IMR-90 (cell line): ENCODE measurements at places on chromosomes 7 and 10. TPM values are rescaled to one million over a fixed set of nuclear protein-coding genes. Genes with fewer than 3 reads are reported as not detected.
A peak's percentile ranks its signal among the peaks of the same experiment; 100 is the strongest.

The PRLHR gene
- total RNA-seq: not detected in 2 replicates

The NRP1 gene
- total RNA-seq: 191 and 227 TPM in 2 replicates

The GIMAP6 gene
- total RNA-seq: not detected in 2 replicates

The ATRNL1 gene
- 0.18 and 0.56 TPM in 2 replicates for total RNA-seq

The COL28A1 gene
- total RNA-seq: under 0.01 TPM in 2 replicates

The HMX3 gene
- not detected in 2 replicates for total RNA-seq

The CPA4 gene
- 365 and 382 TPM in 2 replicates for total RNA-seq

The TMEM213 gene
- total RNA-seq: not detected in 2 replicates

The ANKRD16 gene
- 3.3 and 5.7 TPM in 2 replicates for total RNA-seq

The CHRM2 gene
- total RNA-seq: 144 and 184 TPM in 2 replicates

The TEX36 gene
- total RNA-seq: not detected in 2 replicates

The NEUROD6 gene
- not detected in 2 replicates for total RNA-seq

The VPS37D gene
- total RNA-seq: 2.3 and 2.8 TPM in 2 replicates

The ZP3 gene
- total RNA-seq: 0.54 and 0.83 TPM in 2 replicates

- no peak for DNase-seq
Observed at GRCh38 chr10:124676416-124677062, 67.6 kb downstream of the FAM53B start.

GRCh38 chr10:122550427-122550826 is 10.1 kb upstream of the DMBT1 start:
- no peak for DNase-seq

- DNase-seq: no peak
Observed at GRCh38 chr7:140423501-140423900, 19.6 kb downstream of the RAB19 start.

GRCh38 chr10:3805201-3805790 is 20.3 kb upstream of the KLF6 start:
- peak; percentile 83 for DNase-seq

- no peak for DNase-seq
Observed at GRCh38 chr10:130263289-130263688, 127.1 kb downstream of the GLRX3 start.

DNA sequence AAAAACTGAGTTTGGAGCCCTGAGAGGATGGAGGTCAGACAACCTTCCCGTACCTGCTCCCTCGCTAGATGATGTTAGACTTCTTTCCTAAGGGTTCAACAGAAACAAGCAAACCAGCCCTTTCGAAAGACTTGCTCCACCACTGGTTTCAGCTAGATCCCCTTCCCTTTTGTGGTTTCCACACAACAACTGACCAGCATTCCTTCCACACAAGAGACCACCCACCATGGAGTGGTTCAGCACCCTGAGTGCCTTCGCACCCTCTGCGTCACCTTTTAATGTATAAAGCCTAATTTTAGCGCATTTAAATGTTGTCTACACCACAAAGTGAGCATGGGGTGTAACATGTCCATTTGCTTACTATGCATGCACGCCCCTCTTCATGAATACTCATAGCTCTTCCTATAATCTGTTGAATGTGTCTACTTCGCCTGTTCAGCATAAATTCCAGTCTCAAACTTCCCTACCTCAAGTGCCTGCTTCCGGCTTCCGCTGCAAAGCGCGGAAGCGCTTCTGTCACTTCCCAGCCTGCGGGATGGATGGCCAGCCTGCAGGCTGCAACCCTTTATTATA is 69.0 kb downstream of the TACC2 start:
- DNase-seq: no peak

DNA sequence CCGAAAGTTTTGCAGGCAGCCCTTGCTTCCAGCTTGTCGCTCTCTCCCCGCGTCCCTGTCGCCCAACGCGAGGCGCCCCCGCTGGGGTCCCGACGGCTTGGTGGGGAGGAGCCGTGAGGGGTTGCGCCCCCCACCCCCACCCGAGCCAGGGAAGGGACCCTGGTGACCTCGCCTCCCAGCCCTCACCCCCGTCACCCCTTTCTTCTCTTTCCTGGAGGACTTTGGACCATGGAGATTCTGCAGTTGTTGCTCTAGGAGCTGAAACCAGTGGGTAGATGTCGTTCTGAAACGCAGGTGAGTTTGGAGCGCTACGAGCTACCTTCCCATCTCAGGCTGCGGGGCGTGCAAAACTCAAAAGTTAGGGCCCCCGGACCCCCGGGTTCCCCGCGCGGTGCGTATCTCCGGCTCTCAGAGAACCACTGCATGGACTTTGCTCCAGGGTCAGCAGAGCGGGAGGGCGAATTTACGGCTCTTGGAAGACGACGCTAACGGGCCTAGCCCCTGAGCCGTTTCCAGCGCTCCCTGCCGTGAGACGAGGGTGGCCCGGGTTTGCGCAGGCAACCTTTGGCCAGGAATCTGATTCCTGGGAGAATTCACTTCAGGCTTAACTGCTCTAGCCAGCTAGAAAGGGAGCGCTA is 684 bp upstream of the ATXN7L1 start:
- peak; percentile 34 for DNase-seq

GRCh38 chr10:90741926-90742565 is 115.8 kb downstream of the HTR7 start:
- peak; percentile 0 for DNase-seq

DNA sequence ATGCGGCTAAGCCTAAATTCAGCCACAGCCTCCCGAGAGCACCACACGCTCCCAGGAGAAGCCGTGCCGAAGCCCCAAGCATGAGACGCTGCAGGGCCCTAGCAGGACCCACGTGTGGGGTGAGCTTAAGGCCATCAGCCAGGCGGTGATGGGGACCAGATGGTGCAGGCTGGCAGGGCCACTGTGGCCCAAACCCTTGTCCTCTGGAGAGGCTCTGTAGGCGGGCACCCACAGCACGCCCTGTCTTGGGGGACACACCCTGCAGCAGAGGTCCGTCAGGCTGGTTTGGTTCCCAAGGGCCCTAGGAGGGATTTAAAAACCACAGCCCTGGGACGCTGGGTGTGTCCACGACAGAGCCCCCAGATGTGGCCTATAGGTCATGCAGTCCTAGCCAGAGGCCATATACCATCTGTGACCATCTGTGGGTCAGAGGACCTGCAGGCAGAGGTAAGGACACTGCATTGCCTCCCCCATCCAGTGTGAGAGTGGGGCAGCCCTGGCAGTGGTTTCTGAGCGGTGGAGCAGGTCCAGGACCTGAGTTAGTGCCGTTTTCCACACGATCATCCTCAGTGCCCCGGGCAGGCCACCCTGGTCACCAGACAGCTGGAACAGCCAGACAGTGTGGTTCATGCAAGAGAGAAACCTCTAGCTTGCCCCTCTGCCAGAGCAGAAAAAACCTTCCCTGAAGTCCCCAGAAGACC is 39.6 kb upstream of the INPP5A start:
- DNase-seq: no peak

DNA sequence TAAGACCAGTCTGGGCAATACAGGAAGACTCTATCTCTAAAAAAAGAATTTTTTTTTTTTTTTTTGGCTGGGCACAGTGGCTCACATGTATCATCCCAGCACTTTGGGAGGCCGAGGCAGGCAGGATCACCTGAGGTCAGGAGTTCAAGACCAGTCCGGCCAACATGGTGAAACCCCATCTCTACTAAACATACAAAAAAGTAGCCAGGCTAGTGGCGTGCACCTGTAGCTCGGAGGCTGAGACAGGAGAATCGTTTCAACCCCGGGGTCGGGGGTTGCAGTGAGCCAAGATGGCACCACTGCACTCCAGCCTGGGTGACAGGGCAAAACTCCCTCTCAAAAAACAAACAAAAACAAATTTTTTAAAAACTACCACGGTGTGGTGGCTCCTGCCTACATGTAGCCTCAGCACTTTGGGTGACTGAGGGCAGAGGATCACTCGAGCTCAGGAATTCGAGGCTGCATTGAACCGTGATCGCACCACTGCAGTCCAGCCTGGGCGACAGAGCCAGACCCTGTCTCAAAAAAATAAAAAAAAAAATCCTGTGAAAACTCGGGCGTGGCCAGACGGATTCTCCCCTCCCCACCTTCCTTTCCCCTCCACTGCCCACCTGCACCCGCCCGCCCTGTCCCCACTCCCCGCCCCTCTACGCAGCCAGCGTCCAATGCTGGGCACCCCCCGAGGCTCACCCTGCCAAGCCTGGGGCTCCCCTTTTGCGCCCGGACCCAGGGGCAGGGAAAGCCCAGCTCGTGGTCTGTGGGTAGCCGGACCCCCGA is 745 bp upstream of the ORAI2 start:
- no peak for DNase-seq

GRCh38 chr7:26686448-26686981 is 177.9 kb downstream of the SKAP2 start:
- peak; percentile 92 for DNase-seq

GRCh38 chr10:89476150-89476549 is 59.2 kb downstream of the SLC16A12 start:
- DNase-seq: no peak

DNA sequence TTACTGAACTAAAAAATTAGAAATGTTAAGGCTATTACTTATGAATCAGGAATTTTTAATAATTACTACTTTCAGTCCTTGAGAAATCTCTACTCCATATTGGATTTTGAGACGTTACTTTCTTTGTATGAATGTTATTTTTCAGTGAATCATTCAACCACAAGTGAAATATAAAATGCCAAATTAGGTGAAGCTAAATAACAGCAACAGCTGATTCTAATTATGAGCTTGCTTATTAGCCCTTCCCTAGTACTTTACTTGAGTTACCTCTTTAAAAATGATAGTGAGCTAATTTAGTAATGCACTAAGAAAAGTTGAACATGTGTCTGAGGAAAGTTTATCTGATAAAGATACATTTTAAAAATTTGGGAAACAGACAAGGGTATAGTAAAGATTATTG is 51.4 kb downstream of the PCGF5 start:
- peak; percentile 44 for DNase-seq

DNA sequence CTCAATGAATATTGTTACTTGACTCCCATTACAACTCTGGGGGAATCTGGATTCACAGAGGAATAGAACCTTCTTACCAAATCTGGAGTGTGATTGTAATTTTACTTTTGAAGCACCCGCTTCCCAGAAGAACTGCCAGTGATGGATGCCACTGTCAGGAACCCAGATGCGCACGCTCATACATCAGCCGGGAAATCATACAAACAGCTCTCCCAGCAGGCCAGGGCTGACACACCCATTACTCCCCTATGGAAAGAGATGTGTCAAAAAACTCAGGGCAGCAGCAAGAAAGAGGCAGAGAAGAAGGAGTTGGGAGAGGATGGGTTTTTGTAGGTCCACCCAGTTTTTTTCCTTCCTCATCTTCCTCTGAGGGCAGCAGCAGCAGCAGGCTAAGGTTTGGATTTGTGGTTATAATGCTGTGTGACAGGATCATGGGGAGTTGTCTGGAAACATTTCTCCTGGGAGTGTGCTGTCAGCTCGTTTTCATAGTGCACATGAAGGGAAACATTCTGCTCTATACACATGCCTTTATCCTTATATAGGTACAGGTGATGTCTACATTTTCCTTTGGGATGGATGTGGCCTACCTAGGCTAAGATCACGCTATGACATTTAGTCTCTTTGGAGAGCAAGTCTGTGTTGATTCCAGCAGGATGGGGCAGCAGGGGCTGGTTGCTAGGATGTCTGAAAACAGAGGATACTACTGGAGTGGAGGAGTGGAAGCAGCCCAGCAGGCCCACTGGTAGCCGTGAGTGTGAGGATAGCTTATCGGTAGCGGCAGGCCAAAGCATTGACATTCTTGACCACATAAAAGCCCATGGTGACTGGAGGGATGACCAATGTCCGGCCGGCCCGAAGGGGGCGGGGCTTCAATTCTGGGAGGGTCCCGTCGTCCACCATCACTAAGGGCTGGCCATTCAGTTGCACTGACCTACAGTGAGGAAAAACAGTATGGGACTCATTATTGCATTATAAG is 12.4 kb upstream of the HPS1 start:
- no peak for DNase-seq

DNA sequence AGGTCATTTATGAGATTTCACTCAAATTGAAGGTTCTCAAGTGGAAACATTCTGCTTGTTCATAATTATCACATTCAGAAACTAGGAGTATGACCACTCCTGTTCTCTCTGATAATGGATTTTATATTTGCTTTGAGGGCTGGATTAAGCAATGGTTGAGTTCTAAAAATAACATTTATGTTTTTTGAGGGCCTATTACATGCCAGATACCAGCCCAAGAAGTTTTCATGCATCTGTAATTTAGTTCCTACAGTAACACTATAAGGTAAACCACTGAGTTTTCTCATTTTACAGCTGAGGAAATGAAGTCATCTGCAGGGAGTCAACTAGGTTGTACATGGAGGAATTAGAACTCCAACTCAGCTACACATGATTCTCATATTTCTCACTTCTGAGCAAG is 25.5 kb upstream of the NKX2-3 start:
- DNase-seq: no peak

GRCh38 chr10:95635319-95635733 is 21.2 kb downstream of the ALDH18A1 start:
- no peak for DNase-seq

GRCh38 chr10:56319386-56319785 is 41.7 kb downstream of the ZWINT start:
- DNase-seq: peak; percentile 76

- DNase-seq: peak; percentile 49
Observed at GRCh38 chr7:36034020-36034419, 119.0 kb upstream of the EEPD1 start.
